Bronchial epithelial cell (primary cell): ENCODE measurements at places on chromosomes 5 and 9.

DNA sequence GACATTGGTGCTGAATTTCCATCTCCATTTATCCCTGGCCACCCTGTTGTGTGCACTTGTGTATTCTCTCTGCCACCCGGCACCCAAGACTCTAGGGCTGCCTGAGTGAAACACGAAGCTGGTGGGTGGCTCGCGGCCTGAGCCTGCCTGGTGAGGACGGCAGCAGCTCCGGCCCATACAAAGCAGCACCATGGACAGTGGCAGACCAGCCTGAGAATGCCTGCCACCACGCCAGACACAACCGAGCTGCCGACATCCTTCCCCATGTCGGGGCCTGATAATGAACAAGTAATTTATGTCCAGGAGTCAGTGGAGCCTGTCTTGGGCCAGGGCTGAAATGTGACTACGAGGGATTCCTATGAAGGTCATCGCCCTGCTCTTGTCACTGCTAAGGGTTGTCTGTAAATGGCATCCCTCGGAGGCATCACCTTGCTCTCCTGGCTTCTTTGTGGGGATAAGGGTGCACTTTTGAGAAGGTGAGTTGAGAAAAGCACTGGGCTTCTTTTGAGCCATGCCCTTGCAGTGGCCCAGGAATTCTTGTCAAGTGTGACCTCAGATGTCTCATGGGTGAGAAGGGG lies 175.7 kb downstream of the MELK start:
- DNase-seq = peak; percentile 28

- no peak for DNase-seq
These were observed 90.1 kb upstream of the SPOCK1 start for GRCh38 chr5:137589185-137589584.

GRCh38 chr5:172554562-172554961 lies 86.5 kb upstream of the NEURL1B start:
- DNase-seq = no peak

DNA sequence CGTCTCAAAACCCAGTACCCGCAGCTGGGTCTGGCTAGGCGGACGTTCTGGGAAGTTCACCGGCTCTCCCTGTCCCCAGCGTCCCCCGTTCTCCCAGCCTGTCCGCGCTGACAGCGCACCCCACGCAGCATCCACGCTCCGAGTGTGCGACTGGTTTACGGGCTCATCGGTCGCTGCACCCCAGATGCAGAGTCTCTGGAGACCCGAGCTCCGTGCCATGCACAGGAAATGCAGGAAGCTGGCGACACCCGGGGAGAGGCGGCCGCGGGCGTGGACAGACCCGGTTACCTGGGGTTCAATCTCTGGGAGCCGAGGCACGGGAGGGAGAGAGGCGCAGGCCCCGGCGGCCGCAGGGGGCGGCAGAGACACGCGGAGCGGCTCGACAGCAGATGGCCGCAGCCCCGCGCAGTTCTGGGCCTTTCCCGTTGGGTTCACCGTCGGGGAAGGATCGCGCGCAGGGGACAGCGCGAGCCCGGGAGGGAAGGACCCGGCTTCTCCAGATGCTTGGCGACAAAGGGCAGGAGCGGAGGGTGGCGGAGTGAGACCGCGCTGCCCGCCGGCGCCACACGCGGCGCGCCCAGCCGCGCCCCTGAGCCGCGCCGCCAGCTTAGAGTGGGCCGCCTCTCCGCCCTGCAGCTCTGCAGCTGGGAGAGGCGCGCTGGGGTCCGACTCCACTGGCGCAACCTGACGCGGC lies 558 bp downstream of the SHROOM1 start:
- peak; percentile 42 for DNase-seq

DNA sequence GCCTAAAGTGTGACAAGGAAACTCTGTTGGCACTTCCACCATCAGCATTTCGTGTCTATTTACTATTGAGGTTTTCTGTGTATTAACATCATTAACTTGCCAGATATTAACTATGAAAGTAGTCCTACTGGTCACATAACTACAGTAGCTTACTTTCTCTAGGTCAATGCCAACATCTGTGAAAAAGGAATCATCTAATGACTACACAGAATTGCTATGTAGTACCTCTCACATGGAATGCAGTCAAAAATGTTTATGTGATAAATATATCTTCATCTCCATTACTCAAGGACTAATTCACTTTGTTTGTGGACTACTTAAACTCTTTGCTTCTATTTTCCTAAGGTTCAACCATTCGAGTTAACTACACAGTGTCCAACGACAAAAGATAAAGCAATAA lies 2.1 kb downstream of the SCAI start:
- DNase-seq = no peak

DNA sequence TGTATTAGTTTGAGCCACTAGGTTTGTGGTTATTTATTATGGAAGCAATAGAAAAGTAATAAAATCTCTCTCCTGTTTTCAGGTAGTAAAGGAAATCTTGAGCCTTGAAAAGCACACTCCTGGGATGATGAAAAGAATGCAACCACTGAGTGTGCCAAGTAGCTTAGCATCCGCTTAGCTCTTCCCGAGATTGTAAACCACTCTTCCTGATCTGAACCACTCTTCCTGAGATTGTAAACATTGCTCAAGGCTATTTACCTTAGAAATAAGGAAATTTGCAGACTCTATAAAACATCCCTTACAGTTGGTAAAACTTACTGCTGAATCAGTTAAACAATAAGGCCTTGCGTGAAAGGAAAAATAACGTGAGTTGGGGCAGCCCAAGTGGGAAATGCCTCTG lies 17.4 kb upstream of the IL33 start:
- peak; percentile 71 for DNase-seq

- no peak for DNase-seq
These were observed 2.1 kb downstream of the QRFP start for GRCh38 chr9:130894546-130894945.

GRCh38 chr5:106321242-106321641 lies 1349.5 kb downstream of the EFNA5 start:
- no peak for DNase-seq

DNA sequence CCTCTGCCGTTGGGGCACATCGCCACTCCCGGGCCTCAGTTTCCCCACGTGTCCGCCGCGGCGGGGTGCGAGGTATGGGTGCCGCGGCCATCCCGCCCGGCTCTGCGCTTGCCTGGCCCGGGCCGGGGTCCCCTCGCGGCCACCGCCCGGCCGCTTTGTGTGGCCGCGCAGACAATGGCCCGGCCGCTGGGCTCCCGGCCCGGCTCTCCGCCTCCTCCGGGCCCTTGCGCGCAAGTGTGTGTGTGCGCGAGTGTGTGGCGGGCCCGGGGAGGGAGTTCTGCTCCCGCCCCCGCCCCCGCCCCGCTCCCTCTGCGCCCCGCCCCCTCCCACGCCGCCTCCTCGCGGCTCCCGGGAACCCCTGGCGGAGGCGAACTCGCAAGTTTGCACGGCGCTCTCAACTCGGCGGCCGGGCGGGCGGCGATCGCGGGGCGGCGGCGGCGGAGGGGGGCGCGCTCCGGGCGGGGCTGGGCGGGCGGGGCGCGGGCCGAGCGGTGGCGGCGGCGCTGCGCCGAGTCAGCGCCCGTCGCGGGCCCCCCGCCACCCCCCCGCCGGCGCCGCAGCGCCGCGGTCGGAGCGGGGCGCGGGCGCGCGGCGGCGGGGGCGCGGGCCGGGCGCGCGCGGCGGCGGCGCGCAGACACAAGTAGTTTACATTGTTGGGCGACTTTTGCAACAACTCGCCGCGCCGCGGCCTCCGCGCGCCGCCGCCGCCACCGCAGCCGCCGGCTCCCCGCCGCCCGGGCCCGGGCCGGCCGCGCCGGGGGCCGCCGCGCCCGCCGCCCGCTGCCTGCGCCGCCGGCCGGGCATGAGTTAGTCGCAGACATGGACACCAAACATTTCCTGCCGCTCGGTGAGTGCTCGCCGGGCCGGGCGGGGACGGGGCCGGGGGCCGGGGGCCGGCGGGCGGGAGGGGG lies at the start of gene RXRA:
Gene RXRA (plus strand): TSS at position 643 of the 911 bp plus-strand sequence. CDS start 177 bp downstream, at position 820.
- DNase-seq = peak; percentile 34

DNA sequence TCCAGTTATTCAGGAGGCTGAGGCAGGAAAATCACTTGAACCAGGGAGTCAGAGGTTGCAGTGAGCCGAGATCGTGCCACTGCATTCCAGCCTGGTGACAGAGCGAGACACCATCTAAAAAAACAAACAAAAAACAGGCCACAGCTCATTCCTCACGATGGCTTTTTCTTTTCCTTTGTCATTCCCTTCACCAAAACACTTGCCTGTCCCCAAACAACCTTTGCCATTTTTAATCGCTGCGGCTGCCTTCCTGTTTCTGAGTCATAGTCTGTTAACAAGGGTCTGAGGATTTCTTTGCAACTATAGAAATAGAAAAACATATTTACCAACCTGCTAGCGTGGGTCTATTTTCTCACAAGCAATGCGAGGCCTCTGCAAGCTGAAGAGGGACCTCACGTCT lies 123.0 kb upstream of the FSTL4 start:
- peak; percentile 57 for DNase-seq

DNA sequence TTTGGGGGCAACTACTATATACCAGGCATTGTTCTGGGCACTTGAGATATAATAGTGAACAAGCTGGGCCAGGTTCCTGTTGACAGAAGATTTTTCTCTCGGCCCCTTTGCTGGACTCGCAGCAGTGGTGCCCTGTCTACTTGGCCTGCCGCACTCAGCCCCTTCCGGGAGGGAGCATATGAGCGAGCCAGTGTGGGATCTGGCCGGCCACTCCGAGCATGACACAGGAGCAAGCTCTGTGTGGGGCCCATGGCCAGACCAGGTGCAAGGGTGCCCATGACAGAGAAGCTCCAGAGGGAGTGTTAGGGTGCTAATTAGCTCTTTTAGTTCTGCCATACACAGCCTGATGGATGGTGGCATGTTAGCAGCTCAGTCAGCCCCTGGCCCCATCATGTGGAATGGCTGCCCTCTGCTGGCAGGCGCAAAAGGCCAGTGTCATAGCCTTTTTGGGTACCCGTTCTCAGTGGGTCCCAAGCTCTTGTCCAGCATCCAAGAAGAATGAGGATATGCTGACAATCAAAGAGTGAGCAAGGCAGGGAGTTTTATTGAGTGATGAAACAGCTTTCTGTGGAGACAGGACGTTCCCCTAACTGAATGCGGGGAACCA lies 9.3 kb upstream of the KIF4B start:
- DNase-seq = peak; percentile 27

DNA sequence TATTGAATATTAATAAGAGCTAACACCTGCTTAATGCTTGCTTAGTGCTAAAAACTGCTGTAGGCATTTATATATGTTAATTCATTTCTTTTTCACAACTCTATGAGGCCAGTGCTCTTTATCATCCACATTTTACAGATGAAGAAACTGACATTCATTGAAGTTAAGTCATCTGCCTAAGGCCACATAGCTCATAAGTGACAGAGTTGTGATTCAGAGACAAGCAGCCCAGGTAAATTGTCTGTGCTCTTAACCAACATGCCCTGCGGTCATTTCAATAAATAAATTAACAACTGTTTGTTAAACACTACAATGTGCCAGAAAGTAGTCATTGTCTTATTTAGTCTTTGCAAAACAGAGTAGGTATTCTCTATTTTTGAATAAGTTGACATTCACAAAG lies 1354.4 kb upstream of the C9orf72 start:
- peak; percentile 98 for DNase-seq

DNA sequence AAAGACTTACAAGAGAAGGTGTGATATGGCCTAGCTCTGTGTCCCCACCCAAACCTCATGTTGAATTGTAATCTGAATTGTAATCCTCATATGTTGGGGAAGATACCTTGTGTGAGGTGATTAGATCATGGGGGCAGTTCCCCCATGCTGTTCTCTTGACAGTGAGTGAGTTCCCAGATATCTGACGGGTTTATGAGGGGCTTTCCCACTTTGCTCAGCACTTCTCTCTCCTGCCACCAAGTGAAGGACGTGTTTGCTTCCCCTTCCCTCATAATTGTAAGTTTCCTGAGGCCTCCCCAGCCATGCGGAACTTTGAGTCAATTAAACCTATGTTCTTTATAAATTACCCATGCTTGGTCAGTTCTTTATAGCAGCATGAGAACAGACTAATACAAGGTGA lies 49.0 kb downstream of the CDO1 start:
- DNase-seq = no peak

DNA sequence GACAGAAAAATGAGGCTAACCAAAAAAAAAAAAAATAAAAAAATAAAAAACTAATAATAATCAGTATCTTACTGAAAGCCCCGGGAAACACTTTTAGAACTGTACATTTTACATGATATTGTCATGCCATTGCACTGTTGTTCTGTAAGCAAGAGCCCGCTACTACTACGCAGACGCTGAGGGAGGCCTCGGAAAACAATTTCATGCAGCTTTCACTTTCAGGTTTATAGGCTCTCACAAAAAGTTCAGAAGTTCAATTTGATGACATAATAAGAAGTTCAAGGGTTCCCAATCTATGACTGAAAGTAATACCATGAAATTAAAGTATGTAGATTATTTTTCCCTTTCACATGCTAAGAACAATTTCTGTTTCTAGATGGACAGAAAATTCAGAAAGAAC lies 318.3 kb upstream of the ITGA1 start:
- no peak for DNase-seq

DNA sequence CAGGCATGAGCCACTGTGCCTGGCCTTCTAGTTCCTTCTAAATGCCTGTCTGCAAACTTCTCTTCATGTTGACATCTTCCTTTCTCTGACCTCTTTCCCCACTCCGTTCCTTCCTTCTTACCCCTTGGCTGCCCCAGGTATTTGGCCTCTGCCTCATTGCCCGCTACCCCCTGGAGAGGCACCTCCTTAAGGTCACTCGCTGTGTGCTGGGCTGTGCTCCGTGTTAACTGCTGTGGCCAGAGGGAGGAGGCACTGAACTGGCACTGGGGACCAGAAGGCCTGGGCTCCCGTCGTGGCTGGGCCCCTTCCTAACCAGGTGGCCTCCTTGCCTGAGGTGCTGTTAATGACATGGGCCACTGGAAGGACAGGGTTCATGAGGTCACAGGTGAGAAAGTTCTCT lies 39.4 kb downstream of the LAMC3 start:
- DNase-seq = no peak

GRCh38 chr5:126597156-126597555 lies 2.1 kb upstream of the ALDH7A1 start:
- DNase-seq = peak; percentile 100

DNA sequence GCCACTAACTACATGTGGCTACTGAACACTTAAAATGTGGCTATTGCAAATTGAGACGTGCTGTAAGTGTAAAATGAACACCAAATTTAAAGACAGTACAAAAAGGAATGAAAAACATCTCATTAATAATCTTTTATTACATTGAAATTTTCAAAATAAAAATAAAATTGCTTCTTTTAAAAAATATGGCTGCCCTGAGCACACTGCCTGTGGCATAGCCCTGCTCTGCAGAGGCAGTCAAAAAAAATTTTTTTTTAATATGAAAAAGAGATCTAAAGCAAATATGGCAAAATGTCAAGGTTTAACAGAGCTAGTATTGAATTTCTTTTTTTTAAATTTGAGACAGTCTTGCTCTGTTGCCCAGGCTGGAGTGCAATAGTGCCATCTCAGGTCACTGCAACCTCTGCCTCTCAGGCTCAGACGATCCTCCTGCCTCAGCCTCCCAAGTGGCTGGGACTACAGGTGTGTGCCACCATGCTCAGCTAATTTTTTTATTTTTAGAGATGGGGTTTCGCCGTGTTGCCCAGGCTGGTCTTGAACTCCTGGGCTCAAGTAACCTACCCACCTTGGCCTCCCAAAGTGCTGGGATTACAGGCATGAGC lies 25.6 kb downstream of the CARNMT1 start:
- DNase-seq = no peak

DNA sequence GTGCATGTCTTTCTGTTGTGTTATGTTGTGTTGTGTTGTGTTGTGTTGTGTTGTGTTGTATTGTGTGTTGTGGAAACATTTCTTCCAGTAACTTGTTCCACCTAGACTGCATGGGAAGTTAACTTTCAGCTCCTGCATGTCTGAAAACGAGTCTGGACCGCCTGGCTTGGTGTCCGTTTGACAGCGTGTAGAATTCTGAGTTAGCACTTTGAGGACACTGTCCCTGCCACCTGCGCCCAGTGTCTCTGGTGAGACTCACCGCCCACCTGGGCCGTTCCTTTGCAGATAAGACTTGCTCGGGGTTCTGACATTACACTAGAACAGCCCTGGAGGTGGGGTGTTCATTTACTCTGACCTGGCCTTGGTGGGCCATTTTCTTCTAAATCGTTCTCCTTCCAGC lies 42.0 kb downstream of the WNK2 start:
- no peak for DNase-seq
